Stimulated activated CD8-positive, alpha-beta memory T cell treated with anti-CD3 and anti-CD28 coated beads, Interleukin-4, amount 100 ng/mL, for 1 hour (primary cell): ENCODE measurements at places on chromosomes 12 and 14.

DNA sequence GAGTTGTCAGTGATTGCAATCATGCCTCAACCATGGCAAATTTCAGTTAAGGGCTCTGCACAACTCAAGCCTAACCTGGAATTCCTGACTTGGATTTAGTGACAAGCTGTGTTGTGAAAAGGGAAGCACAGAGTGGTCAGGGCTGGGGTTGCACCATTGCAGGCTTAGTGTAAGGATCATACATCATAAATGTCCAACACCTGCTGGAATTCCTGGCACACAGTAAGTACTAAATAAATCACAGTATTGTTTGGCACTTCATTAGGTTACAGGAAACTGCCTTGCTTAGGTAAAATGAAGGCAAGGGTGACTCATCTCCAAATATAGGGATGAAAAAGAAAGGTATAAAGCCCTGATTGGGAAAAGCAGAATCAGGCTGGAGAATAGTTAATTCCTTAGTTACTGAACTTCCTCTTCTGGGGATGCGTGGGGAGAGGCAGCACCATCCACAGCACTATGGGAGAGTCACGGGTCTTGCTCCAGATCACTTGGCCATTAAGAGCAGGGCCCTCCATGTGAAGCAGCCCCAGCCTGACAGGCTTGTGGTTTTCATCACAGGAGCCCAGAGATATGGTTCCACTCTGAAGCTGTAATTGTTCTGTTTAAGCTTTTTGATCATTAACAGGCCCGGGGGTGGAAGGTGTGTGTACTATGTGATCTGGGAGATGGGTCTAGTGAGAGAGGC is 39.7 kb downstream of the SLC8A3 start:
- DNase-seq = no peak

DNA sequence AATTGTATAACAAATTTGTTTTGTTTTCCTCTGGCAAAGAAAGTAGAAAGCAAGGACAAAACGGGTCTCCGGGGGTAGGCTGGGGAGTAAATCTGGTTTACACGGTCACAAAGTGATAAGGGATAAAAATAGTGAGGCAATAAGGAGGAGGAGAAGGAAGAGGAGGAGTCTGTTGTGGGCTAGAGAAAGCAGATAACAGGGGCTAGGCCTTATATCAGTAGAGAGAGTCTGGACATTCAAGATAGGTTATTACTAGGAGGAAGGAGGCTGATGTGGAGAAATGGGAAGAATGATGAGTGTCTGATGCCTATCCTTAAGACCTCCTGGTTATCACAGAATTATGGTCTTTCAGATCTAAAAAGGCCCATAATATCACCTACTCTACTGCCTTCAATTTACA is 83.2 kb upstream of the SSTR1 start:
- DNase-seq = no peak

- DNase-seq = no peak
These were observed 147.9 kb upstream of the SEL1L start for GRCh38 chr14:81681541-81681940.

DNA sequence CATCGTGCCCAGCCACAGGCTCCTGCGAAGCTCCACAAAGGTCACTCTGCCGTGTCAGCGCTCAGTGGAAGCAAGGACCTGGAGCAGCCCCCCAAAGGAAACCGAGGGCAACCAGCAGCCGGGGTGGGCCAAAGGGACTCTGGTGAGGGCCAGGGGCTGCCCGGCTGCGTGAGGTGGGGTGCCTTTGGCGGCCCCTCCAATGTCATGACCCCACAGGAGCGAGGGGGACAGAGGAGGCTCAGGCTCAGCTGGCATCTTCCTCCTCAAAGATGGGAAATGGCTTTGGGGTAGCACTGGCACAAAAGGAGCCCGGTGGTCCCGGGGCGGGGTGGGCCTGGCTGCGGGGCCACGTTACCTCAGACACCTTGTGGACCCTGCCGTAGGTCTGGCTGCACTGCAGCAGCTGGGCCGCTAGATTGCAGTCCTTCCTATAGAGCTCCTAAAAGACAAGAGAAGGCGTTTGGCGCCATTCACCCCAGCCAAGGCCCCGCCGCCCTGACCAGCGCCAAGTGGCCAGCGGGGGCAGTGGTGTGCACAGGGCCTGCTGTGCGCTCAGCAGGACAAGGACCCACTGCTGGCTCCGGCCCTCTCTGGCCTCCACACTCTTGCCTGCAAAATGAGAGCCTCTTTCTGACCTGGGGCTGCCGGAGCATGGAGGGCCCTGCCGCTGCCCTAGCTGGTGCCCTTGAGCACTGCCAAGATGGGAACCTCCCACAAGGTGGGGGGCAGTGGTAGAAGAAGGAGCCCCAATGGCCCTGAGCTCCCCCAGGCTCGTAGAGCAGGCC is 46.9 kb downstream of the BEGAIN start:
- no peak for DNase-seq

DNA sequence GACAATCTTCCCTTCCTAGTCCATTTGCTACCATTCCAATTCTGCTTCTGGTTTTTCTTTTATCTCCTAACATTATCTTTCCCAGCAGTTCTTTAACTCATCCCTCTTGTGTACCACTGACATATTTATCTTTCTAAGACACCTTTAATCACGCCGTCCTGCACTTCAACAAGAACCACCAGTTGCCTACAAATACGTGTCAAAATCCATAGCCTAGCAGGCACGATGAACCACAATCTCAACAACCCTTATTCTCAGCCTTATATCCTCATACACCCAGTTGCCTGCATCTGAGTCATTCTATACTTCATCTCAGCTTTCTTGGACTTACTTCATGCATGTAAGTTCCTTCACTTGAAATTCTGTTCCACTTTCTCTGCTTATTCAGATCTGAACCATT is 16.4 kb upstream of the ST8SIA1 start:
- no peak for DNase-seq

DNA sequence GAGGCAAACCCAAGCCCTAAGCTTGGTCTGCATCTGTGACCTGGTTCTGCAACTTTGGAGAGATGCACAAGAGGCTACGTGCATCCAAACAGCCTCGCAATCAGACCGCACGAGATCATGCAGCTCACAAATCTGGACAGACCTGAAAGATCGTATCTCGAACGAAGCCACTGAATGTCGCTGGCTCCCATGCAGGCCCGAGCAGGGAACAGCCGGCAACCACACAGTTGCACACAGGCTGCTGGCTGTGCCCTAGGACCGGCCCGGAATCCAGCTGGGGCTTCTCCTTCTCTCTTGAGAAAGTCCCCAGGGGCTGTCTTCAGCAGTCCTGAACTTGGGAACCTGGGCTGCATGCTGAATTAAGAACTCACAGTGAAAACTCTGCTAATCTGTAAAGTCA is 27.9 kb downstream of the WNT5B start:
- DNase-seq = no peak

- no peak for DNase-seq
These were observed 124.2 kb downstream of the HMGA2 start for GRCh38 chr12:65948320-65949008.

GRCh38 chr14:20327005-20327869 is 5.8 kb downstream of the CCNB1IP1 start:
- no peak for DNase-seq

DNA sequence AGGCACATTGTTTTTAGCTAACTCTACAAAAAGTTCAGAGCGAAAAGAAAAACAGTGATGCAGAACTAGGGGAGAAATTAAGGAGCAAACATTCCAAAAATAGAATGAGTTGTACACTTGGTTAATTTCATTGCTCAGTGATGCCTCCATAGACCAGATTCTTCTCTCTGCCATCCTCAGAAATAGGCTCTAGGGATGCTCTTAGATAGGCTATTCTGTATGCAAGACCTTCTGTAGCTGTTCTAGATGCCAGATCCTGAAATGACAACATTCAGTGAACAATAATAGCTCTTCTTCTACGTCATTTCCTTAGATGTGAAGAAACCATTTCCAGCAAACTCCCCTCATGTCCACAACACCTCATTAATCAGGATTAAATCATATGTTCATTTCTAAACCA is 466.3 kb downstream of the DIO2 start:
- DNase-seq = no peak

DNA sequence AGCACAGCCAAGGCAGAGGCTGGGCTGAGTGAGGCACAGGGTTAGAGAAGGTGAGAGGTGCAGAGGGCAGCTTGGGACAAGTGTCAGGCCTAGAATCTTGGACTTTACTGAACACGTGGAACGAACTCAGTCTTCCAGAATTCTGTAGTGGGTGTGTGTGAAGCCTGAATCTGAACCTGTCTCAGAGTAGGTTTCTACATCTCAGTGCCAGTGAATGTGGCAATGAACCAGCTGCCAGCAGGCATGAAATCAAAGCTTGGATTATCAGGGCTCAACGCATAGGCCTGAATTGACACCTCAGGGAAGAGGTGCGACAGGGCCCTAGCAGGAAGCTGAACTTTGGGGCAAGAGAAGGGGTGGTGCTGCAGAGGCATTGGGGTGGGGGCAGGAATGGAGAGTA is 104.6 kb downstream of the SAMD4A start:
- no peak for DNase-seq
